ENCODE measurements at places on chromosomes 13 and 19.
A peak's percentile ranks its signal among the peaks of the same experiment; 100 is the strongest.

DNA sequence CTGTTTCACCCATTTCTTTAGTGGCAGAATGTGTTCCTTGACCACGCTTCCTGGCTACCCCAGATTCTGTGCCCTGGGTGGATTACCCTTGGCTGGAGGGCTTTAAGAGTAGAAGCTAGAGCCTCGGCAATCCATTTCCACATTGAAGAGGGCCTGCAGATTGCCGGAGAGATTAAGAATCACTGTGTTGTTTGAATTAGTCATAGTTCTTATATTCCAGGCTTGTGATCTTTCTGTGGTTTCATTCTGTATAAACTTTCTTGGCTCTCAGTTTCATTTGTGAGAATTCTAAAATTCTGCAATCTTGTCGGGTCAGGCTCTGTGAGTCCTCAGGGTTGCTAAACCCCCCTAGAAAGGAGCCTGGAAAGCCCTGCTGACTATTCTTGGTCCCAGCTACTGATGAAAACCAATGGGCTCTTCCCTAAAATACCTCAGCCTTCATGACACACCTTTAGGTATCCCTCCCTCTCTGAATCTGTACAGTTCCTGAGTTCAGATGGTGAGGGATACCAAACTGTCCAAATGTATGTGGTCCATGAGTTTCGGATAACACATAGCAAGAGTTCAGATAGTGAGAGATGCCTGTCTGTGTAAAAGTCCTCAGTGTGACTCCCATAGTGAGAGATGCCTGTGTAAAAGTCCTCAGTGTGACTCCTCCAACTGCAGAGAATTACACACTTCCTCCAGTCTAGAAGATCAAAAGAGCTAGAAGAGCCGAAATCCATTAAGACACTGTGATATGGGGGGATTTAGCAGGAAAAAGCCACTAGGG lies 4.3 kb downstream of the PHF11 start:
- peak; percentile 35 for DNase-seq

DNA sequence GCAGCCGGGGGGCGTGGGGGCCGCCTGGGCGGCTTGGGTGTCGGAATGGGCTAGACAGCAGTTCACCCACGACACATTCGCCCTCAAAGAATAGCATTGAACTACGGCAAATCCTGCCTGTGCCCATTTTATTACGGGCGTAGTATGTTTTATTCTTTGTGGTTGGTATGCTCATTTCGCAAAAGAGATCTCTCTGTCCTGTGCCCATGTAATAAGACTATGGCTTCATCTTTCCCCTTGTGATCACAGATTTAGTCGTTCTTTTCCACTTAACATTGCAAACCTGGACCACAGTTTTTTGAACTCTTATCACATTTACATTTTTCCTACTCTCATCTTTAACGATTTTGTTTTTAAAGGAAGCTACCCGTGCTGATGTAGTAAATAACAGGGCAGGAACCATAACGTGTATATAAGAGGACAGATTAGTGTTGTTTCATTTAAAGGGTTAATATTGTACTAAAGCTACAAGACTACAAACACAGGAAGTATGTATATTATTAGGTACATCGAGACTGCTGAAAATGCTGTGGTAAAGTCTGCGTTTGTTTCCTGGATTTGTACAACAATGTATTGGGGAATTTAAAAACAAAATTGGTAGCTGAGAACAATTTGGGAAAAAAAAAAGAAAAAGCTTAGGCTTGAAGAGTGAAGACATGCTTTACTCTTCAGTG lies 3.2 kb upstream of the MYCBP2 start:
- no peak for DNase-seq

DNA sequence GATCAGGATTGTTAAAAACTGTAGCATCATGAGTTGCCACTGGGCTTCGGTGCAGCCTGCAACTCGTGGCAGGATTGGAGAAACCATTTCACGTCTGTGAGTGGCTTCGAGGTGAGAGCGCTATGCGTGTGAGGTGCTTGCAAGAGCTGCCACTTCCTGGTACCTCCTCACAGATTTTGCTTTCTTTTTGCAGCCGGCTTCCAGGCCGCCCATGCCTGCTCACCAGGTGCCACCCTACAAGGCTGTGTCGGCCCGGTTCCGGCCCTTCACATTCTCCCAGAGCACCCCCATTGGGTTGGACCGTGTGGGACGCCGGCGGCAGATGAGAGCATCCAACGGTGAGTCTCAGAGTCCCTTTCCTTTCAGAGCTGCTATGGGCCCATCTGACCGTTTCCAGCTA lies 57.9 kb upstream of the C1QTNF9 start:
- no peak for DNase-seq

- DNase-seq: no peak
These were observed 38.4 kb upstream of the STARD13 start for GRCh38 chr13:33323801-33324510.

DNA sequence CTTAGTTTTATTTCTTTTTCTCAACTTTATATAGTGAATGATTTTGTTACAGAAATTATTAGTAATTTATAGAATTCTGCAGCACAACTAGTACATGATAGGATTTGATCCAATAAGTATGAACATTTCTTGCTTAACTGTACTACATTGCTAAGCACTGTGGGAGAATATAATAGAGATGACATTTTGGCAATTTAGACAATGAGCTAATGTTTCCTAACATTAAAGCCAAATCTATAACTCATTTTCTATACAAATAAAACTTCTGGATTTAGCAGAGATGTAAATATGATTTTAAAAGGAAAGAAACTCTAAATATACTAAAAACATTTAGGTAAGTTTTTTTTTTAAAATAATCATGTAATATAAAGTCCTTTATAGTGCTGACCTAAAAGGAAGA lies 87.3 kb downstream of the FNDC3A start:
- no peak for DNase-seq

GRCh38 chr19:57212109-57212508 lies 18.7 kb upstream of the AURKC start:
- no peak for DNase-seq

DNA sequence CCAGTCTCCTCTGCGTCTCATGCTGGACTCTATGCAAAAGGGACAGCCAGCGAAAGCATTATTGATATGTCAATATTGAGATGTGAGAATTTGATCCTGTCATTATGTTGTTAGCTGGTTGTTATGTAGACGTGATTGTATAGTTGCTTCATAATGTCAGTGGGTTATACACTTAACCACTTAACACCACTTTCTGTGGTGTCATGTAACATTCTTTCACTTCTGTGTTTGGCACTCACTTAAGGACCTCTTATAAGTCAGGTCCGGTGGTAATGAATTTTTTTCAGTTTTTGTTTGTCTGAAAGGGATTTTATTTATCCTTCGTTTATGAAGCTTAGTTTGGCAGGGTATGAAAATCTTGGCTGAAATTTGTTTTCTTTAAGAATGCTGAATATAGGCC lies 7.1 kb upstream of the SIGLEC7 start:
- DNase-seq: no peak

DNA sequence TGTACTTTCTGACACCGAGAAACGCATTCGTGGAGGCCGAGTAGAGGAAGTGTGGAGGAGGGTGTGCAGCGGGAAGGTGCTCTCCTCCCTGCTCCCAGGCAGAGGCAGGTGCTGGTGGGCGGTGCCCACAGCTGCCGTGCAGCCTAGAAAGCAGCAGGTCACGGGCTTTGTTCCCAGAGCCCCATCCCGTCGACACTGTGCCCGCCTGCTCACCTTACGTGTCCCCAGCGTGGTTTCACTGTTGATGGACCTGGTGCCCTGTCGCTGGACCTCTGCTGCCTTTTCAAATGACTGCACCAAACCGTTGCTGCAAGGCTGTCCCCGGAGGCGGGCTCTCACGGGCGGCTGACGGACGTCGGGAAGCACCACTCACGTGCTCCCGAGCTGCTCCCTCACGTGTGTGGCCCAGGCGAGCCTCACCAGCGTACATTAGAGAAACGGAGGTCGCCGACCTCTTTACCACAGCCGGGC lies 20.8 kb downstream of the PLEKHJ1 start:
- no peak for DNase-seq

DNA sequence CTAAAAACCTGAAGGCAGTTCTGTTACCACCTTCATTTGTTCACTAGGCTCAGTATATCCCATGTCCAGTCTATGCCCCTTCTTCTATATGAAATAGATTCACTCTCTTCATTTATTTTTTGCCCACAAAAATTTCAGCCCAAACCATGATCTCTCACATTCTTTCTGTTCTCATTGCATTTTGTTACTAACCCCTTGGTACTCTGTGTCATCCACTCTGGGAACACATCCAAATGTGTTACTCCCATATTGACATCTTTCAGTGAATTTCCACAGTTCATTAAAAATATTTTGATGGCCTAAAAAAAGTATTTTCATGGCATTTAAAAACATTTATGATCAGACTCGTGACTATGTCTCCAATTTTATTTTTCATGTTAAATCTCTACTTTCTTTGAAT lies 378.9 kb downstream of the SLITRK1 start:
- no peak for DNase-seq

- no peak for DNase-seq
These were observed 64.7 kb downstream of the DNAJC15 start for GRCh38 chr13:43088093-43088511.

GRCh38 chr19:48705431-48705830 lies 9.7 kb downstream of the FUT2 start:
- DNase-seq: no peak

- no peak for DNase-seq
These were observed 4.1 kb downstream of the C19orf33 start for GRCh38 chr19:38308006-38308766.

DNA sequence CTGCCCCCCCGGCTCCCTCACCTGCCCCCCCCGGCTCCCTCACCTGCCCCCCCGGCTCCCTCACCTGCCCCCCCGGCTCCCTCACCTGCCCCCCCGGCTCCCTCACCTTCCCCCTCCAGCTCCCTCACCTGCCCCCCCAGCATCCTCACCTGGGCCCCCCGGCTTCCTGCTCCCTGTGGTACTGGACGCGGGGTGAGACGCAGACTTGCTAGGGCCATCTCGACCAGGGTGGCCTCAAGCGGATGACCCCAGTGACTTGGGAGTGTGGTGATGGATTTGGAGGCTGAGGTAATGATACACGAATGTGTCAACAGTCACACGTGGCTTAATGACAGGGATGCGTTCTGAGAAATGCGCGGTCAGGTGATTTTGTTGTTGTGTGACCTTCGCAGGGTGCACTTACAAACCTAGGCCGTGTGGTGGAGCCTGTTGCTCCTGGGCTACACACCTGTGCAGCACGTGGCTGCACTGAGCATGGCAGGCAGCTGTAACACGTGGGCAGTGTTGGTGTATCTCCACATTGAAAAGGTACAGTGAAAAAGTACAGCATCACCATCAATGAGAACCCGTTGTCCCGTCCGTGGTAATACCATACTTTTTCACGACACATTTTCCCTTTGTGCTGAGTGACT lies 197.8 kb downstream of the TEX29 start:
- DNase-seq: no peak

DNA sequence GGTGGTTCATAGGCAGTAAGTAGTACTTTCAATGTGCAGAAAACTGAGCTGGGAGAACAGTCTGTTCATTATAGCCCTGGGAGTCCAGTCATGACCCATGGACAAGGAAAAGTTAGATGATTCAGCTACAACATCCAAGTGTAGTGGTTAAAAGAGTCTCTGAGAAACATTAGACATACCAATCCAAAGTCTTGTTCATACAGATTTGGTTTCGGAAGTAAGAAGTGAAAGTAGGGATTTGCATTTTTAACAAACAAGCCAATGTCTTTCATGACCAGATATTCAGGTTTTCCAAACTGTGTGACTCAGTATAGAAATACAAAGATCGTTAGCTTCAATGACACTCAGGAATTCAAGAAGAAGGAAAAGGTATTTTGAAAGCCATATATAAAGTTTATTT lies 345.3 kb downstream of the SLITRK1 start:
- DNase-seq: no peak

DNA sequence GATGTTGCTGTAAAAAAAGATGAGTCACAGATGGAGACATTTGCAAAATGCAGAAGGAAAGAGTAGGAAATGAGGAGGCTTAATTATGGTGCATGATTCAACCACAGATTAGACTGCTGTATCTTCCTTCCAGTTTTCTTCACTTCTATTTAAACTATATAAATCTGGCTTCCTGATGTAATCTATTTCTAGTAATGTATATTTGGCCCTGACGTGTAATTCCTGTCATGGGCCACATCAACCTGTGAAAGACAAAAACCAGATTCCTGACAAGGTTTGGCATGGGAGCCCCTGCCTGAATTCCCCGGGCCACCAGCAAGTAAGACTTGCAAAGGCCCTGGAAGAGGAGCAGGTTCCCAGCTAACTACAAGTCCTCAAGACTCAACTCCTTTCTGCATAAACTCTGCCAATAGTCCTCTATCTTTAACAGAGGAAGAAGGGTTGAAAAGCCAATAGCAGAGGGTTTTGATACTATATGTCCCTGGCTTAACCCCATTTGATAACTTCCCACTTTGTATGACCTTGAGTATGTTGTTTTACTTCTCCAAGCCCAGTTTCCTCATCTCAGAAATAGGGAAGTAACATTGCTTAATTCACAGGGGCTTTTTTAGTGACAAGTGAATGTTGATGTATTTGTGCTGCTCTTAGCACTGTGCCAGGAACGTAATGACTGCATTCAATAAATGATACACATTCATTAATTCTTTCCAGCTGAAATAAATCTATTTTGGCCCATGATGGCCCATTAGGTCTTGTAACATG lies 172.7 kb downstream of the SPRY2 start:
- peak; percentile 13 for DNase-seq

DNA sequence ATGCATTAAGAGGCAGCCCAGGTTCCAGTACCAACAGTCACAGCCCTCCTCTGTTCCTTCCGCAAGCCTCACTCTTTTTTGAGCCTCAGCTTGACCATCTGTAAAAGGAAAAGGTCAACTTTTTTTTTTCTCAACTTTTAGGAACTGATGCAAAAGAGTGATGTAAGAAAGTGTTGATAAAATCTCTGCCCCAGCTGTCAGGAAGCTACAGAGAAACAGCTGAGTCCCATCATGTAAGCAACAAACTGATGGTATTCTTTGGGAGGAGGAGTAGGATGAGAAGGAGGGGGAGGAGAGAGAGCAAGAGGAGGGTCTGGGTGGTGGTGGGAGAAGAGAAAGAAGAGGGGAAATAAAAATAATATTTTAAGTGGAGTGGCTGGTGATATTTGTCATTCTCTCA lies 233.9 kb upstream of the TSHZ3 start:
- no peak for DNase-seq

DNA sequence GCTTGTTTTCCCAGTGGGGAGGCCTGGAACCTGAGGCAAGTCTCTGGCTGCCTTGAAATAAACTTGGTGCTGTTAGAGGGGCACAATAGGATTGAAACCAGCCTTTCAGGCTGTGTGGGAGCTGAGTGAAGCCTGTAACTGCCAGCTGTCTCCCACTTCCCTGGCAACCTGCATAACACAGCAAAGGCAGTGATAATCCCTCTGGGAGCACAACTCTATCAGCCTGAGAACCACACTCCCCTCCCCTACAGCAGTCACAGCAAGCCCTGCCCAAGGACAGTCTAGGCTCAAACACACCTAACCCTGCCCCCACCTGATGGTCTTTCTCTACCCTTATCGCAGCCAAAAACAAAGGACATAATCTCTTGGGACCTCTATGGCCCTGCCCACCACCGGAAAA lies 683.8 kb upstream of the ATXN8OS start:
- no peak for DNase-seq

Data from AG09309 (cell line).